ENCODE measurements at places on chromosomes 6 and 20. TPM values are rescaled to one million over a fixed set of nuclear protein-coding genes. Genes with fewer than 3 reads are reported as not detected.
A peak's percentile ranks its signal among the peaks of the same experiment; 100 is the strongest.

Gene HLA-A
- total RNA-seq, result 2,135 TPM

Gene CRISP1
- not detected for total RNA-seq

Gene TAAR6
- not detected for total RNA-seq

Gene EDN1
- total RNA-seq, result 12.5 TPM

Gene CDH26
- 0.15 TPM for total RNA-seq

Gene BNIP5
- not detected for total RNA-seq

Gene TMC2
- total RNA-seq, result not detected

Gene GRIK2
- total RNA-seq, result 2.4 TPM

Gene CAP2
- 39.9 TPM for total RNA-seq

- DNase-seq, result peak; percentile 5
Observed at GRCh38 chr6:95578106-95578410, 723 bp downstream of the MANEA start.

DNA sequence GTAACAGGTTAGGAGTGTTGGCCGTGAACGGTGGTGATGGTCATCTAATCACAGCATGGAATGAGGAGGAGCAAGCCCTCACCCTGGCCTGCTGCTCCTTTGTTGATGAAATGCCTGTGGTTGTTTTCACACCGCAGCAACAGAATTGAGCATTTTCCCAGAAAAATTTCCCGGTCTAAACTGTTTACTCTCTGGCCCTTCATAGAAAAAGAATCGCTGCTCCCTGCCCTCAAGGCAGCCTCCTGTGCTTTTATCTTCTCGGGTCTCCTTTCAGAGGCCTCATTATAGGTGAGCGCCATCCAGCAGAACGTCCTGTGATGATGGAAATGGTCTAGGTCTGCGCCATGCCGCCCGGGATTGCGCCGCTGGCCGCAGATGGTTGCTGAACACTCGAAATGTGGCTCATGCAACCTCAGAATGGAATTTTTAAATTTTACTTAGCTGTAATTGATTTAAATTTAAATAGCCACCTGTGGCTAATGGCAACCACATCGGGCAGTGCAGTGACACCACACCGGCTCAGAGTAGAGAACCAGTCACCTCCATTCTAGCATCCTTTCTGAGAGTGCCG is 30.2 kb downstream of the PHACTR3 start:
- DNase-seq, result no peak

DNA sequence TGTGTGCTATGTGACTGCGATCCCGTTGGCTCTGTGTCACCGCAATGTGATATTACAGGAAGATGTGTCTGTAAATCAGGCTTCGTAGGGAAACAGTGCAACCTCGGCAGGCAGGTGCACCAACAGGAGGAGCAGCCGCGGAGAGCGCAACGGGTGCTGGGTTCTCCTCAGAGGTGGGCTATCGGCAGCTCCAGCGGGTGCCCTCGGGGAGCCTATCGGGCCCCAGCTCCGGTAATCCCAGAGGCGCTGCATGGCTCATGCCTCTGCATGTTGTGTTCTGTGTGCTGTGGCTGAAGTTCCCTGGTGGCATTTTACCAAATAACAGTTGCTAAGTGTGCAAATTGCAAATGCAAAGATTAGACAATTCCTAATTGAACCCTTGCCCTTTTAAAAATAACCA is 409.9 kb downstream of the LAMA2 start:
- no peak for DNase-seq

- peak; percentile 59 for DNase-seq
Observed at GRCh38 chr6:55528624-55529023, 50.4 kb downstream of the HMGCLL1 start.

GRCh38 chr20:59631751-59632540 is 27.6 kb downstream of the PHACTR3 start:
- DNase-seq, result no peak

- no peak for DNase-seq
Observed at GRCh38 chr6:21539621-21540100, 53.9 kb upstream of the SOX4 start.

- DNase-seq, result peak; percentile 30
Observed at GRCh38 chr6:150325066-150325772, 43.6 kb upstream of the IYD start.

GRCh38 chr6:78192057-78192456 is 539.2 kb downstream of the MEI4 start:
- no peak for DNase-seq

DNA sequence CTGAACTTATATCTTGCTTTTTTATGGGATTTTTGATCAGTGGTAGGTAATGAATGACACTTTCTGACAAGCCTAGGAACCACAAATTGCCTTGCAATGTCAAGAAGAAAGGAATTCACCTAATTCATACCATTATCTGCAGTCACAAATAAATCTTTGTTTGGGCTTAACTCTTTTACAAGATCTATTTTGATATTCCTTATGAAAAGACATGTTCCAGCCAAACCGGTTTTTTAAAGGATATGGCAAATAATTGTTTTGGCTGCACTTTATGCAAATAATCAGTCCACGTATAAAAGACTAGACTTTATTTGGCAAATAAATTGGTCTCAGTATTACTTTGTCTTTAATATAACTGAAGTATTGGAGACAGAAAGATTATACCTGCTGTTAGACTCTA is 771.7 kb upstream of the ADGRB3 start:
- DNase-seq, result peak; percentile 65

DNA sequence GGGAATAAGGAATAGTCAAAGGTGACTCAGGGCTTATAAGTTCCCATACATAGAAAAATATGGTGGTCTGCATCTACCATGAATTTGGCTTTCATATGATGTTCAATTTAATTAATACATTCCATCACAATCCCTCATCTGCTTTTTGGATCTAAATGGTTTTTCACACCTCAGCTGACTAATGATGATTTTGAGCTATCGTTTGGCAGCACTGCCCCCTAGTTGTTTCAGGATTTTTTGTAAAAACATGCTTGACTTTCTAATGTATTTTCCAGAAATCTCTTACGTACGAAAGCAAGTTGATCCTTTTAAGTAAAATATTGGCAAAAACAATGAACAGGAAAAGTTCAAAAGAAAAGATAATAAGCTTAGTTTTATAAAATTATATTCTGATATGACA is 408.6 kb upstream of the ADGRB3 start:
- DNase-seq, result peak; percentile 46

DNA sequence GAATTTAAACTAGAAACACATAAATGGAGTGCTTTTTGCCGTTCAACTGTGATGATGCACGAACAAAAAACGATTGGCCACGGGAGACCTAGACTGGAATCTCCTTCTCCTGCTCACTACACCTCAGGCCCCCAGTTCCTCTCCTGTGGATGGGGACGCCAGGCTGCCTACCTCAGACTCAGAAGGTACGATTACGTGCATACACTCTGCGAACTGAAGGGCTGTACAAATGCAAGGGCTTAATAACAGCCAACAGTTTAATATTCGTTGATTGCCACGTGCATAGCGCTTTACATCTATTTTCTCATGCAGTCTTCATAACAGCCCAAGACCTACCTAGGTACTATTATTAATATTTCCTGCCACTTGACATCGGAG is 495 bp upstream of the ARMC2 start:
- no peak for DNase-seq

GRCh38 chr6:13892017-13892645 is 32.6 kb upstream of the RNF182 start:
- DNase-seq, result no peak

All from M059J (cell line).